KBM-7 (cell line): ENCODE measurements at places on chromosomes 5 and 9.

DNA sequence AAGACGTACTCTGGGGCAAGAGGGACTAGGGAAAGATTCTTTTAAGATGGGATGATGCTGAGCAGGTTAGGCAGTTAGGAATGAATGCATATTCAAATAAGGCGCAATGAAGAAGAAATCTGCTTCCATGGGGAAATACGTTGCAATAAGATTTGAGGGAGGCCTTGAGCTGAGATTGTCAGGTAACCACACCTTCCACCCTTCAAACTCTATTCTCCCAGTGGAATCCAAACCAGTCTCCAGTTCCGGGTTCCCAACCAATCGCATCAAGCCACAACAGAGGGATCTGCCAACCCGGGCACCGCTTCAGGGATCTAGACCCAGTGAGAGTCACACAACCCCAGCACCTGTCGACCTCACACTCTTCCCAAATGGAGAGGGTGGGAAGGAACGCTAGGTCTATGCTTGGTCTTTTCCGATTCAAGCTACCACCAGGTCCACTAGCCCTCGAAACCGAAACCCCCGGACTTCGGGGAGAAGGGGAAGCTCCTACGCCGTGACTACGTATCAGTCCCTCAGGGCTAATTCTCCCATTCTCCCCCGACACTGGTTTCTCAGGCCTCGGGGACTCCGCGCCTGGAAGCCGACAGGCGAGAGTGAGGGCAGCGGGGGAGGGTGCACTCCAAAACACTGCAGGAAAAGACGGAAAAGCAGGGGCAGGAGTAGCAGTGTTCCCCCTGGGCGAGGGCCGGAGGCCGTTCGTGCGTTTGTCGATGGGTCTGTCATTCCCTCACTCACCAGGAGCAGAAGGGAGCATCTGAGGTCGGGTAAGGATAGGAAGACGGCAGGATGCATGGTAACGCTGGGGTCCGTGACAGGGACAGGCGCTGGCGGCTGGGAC lies 534 bp downstream of the ERP44 start:
- DNase-seq, result peak; percentile 68

- DNase-seq, result peak; percentile 70
These were observed 145.3 kb downstream of the HINT1 start for GRCh38 chr5:131019601-131020315.

GRCh38 chr5:14773588-14773987 lies 98.0 kb downstream of the ANKH start:
- DNase-seq, result no peak

DNA sequence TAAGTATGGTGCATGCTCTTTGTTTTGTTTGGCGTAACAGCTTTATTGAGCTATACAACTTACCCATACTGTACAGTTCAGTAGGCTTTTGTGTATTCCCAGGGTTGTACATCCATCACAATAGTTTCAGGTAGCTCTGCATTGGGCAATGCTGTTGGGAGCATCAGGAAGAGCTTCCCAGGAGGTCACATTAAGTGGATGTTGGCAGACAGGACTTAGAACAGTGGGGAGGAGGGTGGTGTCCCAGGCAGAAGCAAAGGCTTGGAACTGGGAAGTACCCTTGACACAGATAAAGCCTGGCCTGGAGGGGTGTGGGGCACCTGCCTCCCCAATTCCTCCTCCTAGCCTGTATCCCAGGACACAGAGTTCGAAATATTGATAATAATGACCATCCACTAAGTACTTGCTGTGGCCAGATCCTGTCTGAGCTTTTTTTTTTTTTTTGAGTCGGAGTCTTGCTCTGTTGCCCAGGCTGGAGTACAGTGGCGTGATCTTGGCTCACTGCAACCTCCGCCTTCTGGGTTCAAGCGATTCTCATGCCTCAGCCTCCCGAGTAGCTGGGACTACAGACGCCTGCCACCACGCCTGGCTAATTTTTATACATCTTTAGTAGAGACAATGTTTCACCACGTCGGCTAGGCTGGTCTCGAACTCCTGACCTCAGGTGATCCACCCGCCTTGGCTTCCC lies 1.3 kb downstream of the BBLN start:
- no peak for DNase-seq

- no peak for DNase-seq
These were observed 53.7 kb downstream of the LHFPL2 start for GRCh38 chr5:78594610-78595457.

DNA sequence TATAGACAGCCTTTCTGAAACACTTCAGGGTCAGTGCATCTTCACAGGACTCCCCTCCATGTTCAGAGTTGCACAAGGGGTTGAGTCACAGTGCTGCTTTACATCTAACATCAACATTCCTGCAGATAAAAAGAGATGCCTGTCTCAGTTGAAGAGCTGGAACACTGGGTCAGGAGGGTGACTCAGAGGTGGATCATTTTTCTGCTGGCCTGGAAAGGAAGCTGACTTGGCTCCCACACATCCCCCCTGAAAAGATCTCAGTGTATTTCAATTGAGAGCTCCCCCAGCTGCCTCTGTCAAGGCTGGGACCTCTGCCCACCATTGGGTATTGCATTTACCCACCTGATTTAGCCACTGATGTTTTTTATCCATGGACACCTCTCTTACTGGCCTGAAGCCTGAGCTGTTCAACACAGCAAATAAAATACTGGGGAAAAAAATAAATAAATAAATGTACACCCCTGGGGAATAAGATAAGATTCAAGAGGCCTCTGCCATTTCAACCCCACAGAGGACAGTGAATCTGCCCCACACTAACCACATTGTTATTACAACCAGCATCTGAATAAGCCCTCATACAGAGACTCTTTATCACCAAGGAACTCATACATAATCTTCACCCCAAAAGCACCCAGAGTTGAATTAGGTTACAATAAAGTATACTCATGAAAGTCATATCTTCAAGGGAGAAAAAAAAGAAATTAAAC lies 716.4 kb downstream of the SEMA5A start:
- DNase-seq, result no peak

DNA sequence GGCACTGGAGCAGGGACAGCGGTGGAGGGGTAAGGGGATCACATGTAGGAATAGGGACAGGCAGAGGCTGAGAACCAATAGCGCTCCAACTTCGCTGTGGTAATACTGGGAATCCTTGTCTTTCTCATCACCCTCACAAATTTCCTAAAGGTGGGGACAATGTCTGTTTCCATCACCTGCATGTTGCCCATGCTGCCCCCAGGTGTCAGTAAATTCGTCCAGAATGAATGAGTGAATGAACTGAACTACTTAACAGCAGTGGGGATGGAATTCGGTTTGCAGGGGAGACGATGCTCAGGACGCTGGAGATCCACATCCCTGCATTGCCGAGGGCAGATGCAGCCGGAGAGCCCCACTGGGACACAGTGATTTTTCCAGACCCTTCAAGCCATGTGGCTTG lies 129.9 kb downstream of the PDZD2 start:
- DNase-seq, result no peak

DNA sequence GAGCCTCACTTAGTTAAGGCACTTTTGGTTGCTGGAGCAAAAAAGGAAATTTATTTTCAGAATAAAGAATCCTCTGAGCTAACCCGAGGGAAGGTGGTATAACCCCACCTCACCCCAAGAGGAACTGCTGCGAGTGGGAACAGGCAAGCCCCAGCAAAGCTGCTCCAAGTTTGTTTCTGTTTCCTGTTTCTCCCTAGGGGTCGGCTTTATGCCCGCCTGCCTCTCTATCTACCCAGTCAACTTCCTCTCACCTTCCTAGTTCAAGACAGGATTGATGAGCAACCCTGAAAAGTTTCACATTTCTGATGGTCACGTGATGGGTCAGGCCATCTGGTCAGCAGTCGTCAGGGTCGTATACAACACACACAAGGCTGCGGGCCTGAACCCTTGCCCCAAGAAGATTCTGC lies 31.1 kb downstream of the TRIO start:
- peak; percentile 87 for DNase-seq

- DNase-seq, result no peak
These were observed 305.0 kb upstream of the MEF2C start for GRCh38 chr5:89187883-89188465.

- DNase-seq, result no peak
These were observed 130.5 kb upstream of the ZNF608 start for GRCh38 chr5:124876983-124877382.

GRCh38 chr9:19620326-19620725 lies 168.5 kb downstream of the SLC24A2 start:
- no peak for DNase-seq

DNA sequence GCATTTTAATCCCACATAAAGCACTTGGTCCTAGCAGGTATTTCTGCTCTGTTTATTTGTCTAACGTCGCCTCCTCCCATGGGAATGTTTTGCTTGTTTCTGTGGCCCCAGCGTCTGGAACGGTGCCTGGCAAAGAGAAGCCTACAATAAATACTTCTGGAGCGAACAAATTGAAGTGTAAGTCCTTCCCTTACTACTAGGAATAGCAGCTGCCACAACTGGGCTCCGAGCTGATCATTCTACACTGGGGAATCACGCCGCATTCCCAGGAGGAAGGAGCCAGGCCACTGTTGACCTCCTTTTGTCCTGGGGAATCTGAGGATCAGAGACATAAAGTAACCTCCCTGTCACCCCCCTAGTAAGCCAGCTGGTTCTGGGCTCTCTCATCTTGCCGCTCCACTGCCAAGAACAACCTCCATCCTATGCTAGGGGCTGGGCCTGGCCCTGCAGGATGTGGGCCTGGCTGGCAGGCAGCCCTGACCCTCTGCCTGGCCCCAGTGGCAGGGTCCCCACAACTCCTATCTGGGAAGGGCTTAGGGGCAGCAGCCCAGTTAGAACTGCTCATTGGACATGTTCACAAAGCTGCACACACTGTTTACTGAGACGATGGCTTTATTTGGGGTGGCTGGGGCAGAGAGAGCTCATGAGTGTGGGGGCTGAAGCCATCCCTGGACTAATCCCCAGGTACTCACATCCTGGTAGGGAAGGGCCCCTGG lies 82.8 kb downstream of the GTF3C4 start:
- no peak for DNase-seq

GRCh38 chr5:14193496-14193895 lies 50.4 kb downstream of the TRIO start:
- DNase-seq, result no peak

DNA sequence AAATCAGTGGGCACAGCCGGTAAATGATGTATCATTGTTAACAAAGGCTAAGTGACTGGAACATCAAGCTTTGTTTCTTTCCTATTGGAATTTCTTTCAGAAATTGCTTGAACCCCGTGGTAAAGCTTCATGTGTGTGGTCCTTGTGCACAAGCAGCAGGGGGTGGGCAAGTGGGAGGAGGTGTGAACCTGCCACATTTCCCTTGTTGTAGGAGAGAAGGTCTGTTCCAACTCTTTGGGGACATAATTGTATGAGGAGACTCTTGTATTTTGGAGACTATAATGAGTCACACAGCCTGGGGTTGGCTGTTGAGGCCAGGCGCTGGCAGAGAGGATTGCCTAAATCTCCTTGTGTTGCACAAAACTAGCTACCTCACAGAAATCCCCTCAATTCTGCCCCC lies 620.5 kb downstream of the IRX1 start:
- DNase-seq, result no peak

DNA sequence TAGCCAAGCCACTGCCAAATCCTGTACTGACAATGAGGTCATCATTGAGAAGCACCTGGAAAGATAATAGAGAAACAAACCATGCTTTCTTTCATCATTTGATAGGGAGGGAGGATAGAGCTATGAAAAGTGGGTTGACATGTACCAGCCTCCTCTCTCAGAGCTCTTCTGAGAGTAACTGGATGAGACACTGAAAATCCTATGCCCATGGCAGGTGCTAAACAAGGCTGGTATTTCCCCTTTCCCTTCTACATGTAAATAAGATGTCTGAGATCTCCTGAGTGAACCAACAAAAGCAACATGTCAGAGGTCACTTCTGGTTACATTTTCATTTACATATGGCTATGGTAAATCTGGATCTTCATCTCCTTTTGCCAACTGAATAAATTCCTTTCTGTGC lies 45.3 kb upstream of the TRAF1 start:
- no peak for DNase-seq
